ENCODE measurements at places on chromosomes 1 and 21.
A peak's percentile ranks its signal among the peaks of the same experiment; 100 is the strongest.

- DNase-seq = no peak
Observed at GRCh38 chr1:183379951-183380350, 38.2 kb downstream of the NMNAT2 start.

- DNase-seq = no peak
Observed at GRCh38 chr1:150061632-150062101, 5.9 kb upstream of the VPS45 start.

- DNase-seq = no peak
Observed at GRCh38 chr1:49527606-49528305, 496.0 kb downstream of the AGBL4 start.

DNA sequence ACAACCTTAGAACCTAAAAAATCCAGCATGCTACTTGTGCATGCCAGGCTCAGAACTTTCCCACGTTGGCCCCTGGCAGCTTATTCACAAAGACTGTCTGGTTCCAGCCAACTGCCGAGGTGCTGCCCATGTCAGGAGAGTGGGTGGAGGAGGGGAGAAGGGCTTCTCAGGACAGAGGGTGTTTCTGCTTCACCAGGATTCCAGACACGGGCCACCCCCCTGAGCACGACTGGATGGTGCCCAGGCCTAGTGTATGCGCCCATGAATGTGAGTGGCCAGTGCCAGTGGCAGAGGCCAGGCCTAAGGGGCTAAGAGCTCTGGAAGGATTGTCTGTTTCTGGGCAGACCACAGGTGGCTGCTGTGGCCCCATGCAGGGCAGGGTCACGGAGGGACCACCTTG is 148.2 kb upstream of the COL6A1 start:
- DNase-seq = no peak

DNA sequence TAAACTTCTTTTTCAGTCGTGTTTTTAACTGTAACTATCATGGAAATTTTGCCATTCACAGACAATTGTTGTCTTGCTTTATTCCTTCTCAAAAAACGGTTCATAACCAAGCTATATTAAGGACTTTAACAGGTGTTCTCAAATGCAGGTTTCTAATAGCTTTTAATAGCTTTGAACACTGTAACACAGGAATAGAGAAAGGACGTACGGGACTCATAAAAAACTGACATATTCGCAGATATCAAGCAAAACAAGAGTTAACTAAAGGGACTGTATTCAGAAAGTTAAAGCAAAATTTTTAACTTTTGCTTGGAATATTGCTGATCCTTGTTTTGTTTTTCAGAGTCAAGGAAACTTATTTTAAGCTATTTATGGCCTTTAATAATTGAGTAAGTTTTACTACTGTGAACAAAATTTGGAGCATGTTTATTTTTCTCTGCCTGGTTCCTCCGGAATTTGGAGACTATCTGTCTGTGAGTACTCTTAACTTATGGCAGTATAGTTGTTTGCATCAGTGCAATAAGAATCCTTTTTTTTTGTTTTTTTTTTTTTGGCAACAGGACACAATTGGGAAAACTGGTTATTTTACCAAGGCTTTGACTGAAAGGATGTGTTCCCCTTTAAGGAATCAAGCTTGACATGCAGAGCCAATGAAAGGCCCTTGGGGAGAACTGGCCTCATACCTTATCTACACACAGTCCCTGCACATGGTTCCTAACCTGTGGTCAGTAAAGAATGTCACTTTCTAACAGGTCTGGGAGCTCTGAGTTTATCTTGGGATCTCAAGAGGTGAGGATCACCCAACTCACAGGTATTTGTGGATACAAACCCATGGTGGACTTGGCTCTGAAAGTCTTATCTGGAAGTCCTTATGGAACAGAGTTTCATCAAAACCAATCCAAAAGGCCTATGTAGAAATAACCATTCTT is 5.8 kb upstream of the CD46 start:
- no peak for DNase-seq

GRCh38 chr1:85149805-85150204 is 51.0 kb downstream of the SYDE2 start:
- no peak for DNase-seq

DNA sequence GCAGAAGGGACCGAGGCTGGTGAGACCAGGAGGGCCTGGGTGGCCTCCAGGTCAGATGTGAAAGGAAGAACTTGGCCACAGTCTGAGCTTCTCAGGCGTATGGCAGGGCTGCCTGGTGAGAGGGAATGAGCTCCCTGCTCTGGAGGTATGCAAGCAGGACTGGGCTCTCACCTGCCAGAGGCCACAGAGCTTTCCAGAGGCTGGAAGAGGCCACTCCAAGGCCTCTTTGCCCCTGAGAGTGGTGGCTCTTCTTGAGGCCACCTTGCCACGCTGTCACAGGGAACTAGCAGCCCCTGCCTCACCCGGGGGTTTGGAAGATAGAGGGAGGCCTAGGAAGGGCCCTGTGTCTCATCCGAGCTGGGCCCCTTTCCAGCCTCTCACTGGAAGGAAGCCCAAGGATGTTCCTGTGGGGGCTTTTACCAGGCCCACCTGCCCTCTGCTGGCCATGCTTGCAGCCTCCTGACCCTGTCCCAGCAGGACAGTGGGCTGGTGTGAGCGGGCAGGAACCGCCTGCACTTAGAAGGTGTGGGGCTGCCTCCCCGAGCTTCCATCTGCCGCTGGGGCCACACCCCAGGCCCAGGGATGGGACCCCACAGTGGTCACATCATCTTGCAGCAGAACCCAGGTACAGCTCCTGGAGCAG is 10.0 kb downstream of the PCSK9 start:
- DNase-seq = no peak

GRCh38 chr1:15989776-15990175 is 13.9 kb upstream of the ZBTB17 start:
- no peak for DNase-seq

- DNase-seq = peak; percentile 43
Observed at GRCh38 chr1:231691618-231692259, 65.1 kb downstream of the DISC1 start.

DNA sequence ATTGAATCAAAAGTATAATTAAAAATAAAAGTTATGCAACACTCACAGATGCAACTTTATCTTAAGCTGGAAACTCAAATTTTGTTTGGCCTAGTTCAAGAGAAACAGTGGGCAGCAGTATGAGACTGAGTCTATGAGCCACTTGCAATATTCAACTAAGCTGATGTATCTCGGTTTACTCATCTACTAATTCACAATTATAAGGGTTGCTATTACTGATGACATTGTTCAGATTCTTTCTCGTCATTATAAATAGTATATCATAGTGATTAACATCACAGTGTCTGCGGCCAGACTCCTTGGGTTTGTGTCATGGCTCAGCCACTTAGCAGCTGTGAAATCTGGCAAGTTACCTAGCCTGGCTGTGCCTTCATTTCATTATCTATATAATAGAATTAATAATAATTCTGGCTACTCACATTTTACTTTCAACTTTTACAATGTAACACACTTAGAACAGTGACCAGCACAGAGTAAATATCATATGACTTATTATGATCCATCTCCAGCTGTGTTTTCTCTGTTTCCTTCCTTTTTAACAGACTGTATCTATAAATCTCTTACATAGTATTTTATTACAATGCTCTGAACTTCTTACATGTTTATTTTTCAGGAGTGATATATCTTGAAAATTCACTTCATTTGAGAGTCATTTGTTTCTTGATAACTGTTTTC is 194.3 kb upstream of the RGS18 start:
- peak; percentile 12 for DNase-seq

- no peak for DNase-seq
Observed at GRCh38 chr1:8554956-8555534, 237.1 kb downstream of the SLC45A1 start.

- no peak for DNase-seq
Observed at GRCh38 chr1:12514590-12514989, 103.4 kb downstream of the DHRS3 start.

- DNase-seq = no peak
Observed at GRCh38 chr1:29986986-29987385, 736.4 kb downstream of the MATN1 start.

DNA sequence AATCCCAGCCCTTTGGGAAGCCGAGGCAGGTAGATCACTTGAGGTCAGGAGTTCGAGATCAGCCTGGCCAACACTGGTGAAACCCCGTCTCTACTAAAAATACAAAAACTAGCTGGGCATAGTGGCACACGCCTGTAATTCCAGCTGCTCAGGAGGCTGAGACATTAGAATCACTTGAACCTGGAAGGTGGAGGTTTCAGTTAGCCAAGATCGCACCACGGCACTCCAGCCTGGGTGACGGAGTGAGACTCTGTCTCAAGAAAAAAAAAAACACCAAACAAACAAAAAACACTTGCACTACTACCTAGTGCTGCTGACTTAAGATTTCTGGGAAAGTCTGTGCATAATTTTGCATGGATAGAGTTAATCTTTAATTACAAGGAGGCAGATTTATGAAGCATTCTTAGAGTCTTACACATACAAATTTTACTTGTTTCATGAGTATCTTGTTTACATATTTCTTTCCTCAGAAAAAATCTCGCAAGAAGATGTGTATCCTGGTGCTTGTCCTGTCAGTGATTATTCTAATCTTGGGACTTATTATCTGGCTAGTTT is 8.7 kb upstream of the PPP1R8 start:
- DNase-seq = no peak

GRCh38 chr1:6212193-6212959 is 6.5 kb downstream of the RNF207 start:
- DNase-seq = no peak

- no peak for DNase-seq
Observed at GRCh38 chr1:244324176-244324883, 127.4 kb downstream of the ADSS2 start.

DNA sequence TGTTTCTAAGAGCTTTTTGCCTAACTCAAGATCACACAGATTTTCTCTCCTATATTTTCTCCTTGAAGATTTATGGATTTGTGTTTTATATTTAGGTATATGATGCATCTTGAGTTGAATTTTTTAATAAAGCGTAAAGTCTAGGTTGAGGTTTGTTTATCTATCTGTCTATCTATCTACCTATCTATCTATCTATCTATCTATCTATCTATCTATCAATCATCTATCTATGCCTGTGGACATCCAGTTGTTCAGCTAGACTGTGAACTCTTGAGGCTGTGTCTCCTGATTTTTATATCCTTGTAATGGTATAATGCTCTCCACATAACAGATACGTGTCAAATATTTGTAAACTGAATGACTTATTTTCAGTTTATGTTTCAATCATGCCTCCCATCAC is 120.1 kb downstream of the DNAH14 start:
- DNase-seq = no peak

- no peak for DNase-seq
Observed at GRCh38 chr1:65001231-65001792, 35.0 kb upstream of the JAK1 start.

DNA sequence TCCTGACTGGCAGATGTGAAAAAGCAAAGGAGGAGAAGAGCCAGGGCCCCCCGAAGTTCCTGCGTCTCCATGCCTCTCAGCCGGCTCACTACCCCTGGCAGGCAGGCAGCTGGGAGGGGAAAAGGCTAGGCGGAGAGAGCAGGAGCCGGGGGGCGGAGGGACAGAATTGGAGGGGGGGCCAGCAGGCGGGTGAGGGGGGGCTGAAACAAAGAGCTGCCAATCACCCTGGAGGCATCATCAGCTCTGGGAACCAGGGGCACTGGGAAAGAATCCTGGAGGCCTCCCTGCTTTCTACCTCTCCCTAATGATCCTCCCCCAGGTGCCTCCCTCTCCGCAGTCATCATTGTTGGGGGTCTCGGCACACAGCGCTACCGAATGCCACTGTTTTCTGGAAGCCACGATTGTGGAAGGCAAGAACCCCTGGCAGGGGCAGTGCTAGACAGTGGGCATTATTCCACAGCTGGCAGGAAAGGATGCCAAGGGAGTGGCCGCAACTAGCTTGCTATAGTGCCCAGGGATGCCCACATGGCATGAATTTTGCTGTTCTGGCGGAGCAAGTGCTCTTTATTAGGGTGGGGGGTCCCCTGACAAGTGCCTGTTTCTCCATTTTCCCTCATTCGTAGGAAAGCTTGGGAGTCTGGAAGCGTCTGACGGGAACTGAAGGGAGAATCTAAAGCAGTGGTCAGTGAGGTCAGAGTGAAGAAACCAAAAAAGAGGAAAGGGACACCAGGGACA is at the start of gene THBS3:
Gene THBS3 (minus strand): TSS at position 92 of the 735 bp plus-strand sequence. CDS start 21 bp downstream, at position 71.
- peak; percentile 39 for DNase-seq

- no peak for DNase-seq
Observed at GRCh38 chr1:150224983-150225382, 10.9 kb downstream of the ANP32E start.

DNA sequence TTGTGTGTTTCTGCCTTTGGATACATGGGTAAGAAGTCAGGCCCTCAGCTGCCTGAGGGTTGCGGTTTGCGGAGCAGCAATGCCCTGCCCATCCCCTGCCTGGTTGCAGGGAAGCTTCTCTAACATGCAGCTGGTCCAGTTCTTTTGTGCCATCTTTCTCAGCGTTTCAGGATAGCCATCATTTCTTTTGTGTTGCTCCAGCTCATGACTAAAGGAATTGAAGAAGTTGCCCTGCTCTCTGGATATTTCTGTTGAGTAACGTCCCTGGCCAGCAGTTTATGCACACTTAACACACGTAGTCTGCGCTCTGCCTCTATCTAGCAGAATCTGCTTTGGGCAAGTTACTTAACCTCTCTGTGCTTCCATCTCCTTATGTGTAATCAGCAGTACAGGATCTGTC is 62.1 kb downstream of the DOP1B start:
- no peak for DNase-seq

GRCh38 chr1:224726441-224727182 is 110.5 kb downstream of the CNIH3 start:
- DNase-seq = peak; percentile 20

Measured in SJCRH30 (cell line).